ENCODE measurements at places on chromosomes 7 and 10. TPM values are rescaled to one million over a fixed set of nuclear protein-coding genes. Genes with fewer than 3 reads are reported as not detected.

SNX8 gene
- 28.9 TPM for total RNA-seq

DNA sequence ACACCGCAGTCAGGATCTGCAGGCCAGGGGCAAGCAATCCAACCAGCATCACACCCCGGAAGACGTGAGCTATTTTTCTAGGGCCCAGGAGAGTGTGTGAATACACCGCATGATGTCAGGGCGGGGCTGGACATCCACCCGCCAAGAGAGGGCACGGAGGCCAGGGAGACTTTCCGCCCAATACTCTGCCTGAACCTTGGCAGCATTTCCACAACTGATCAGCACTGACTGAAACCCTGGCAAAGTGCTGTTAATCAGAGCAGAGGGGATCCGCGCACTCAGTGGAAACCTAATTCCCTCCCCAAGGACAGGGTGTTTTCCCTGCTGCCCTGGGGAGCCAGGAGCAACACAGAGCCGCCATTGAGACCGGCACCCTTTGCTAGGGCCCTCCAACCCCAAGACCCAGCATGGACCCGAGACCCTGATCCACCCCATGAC is 8.2 kb downstream of the MAD1L1 start:
- H3K27me3 ChIP-seq, result no peaks in the 10 kb centered on the region
- DNase-seq, result no peak
- no peak overlapping the region for H3K4me3 ChIP-seq
- no peaks in the 10 kb centered on the region for H3K36me3 ChIP-seq
- no peak overlapping the region for H3K27ac ChIP-seq
- H3K4me1 ChIP-seq, result peaks cover 1% of the 10 kb centered on the region

PPP1R17 gene
- not detected for total RNA-seq

CYP3A4 gene
- not detected for total RNA-seq

DNA sequence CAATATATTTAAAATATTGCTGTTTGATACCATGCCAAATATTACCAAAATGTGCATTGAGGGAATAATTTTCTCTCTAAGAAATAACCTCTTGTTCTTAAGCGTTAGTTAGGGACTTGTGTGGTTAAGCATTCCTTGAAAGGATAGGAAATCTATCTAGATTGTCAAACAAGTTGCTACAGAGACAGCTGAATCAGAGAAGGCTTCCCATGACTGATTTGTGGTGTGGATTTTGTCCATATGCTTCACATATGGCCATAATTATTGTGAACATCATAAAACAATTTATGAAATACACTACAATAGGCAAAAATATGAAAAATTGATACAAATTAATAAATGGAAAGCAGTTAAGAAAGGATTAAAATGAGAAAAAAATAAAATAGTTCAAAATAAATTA is 96.3 kb downstream of the GNAT3 start:
- H3K27ac ChIP-seq, result no peak overlapping the region
- DNase-seq, result no peak

LRGUK gene
- total RNA-seq, result 0.50 TPM

UBE2D4 gene
- total RNA-seq, result 10.8 TPM

MICU1 gene
- 40.8 TPM for total RNA-seq

DNA sequence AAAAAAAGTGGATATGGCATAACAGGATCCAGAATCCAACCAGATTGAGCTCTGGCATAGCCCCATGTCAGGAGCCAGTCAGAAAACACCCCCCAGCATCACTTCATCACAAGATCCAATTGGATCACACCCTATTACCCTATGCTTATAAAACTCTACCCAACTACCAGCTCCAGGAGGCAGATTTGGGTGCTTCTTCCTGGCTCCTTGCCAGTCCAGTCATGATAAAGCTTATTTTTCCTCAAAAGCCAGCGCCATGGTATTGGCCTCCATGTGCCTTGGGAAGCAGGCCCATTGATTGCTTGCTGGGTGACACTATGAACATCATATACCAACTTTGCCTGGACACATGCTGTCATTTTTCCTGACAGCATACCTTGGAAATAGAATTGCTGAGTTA is 281.4 kb upstream of the MKLN1 start:
- no peak for DNase-seq
- H3K27ac ChIP-seq, result peak overlapping the region; percentile 45
- no peak overlapping the region for H3K4me3 ChIP-seq
- no peaks in the 10 kb centered on the region for H3K27me3 ChIP-seq

RAPGEF5 gene
- 0.26 TPM for total RNA-seq

- DNase-seq, result no peak
- no peaks in the 10 kb centered on the region for H3K36me3 ChIP-seq
- no peaks in the 10 kb centered on the region for H3K4me1 ChIP-seq
- no peak overlapping the region for H3K4me3 ChIP-seq
- no peak overlapping the region for H3K27ac ChIP-seq
Observed at GRCh38 chr10:101290431-101290830, 61.2 kb upstream of the LBX1 start.

GRCh38 chr10:48601789-48602188 is 3.1 kb downstream of the ARHGAP22 start:
- no peak overlapping the region for H3K4me3 ChIP-seq
- no peak overlapping the region for H3K27ac ChIP-seq
- H3K4me1 ChIP-seq, result peaks cover 5% of the 10 kb centered on the region
- DNase-seq, result no peak
- no peaks in the 10 kb centered on the region for H3K36me3 ChIP-seq

GRCh38 chr10:60921633-60922032 is 22.4 kb downstream of the RHOBTB1 start:
- H3K27ac ChIP-seq, result no peak overlapping the region
- H3K36me3 ChIP-seq, result no peaks in the 10 kb centered on the region
- no peaks in the 10 kb centered on the region for H3K4me1 ChIP-seq
- no peak overlapping the region for H3K4me3 ChIP-seq
- peaks cover 35% of the 10 kb centered on the region for H3K27me3 ChIP-seq
- DNase-seq, result no peak

LRRTM3 gene
- not detected for total RNA-seq

DNA sequence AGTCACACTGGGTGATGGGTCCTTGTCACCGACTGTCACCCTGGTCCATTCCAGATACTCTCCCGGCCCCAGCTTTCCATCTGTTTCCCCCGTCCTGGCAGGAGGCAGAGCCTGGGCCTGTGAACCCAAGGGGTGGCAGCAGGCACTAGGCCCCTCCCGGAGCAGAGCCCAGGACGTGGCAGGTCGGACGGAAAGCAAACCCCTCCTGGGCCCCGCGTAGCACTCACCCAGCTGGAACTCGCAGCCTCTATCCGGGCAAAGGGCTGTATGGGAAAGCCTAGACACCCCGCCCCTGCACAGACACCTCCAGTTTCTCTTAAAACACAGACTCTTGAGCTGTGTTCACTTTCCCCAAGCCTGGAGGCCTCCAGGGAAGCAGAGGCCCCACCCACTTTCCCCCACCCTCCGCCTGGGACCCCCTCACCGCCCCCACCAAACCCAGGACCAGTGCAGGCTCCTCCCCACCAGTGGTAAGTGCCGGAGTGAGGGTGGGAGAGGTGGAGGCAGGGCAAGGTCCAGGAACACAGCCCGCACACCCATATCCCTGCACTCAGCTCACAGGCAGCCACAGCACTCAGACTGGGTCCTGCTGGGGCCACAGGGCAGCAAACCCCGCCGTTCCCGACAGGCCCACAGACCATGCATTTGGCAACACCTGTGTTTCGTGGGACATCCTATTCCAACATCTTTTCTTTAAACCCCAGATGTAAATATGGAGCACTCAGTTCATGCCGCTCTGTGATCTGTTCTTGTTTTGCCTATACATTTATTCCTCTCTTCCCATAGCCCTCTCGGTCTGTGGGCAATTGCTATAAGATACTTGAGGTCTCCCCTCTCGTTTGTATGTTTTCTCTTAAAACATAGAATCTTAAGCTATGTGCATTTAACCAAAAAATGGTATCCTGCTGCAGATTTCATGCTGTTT is 98.2 kb upstream of the PDGFA start:
- H3K27me3 ChIP-seq, result no peaks in the 10 kb centered on the region
- peaks cover 21% of the 10 kb centered on the region for H3K36me3 ChIP-seq
- no peak for DNase-seq
- H3K4me1 ChIP-seq, result peaks cover 29% of the 10 kb centered on the region
- H3K27ac ChIP-seq, result peak overlapping the region; percentile 83

GRCh38 chr7:92612501-92612900 is 22.3 kb upstream of the FAM133B start:
- H3K4me1 ChIP-seq, result peaks cover 40% of the 10 kb centered on the region
- peaks cover 41% of the 10 kb centered on the region for H3K36me3 ChIP-seq
- H3K4me3 ChIP-seq, result peak overlapping the region; percentile 1
- peak overlapping the region; percentile 66 for H3K27ac ChIP-seq
- DNase-seq, result no peak

TRIP6 gene
- 7.4 TPM for total RNA-seq

GLUD1 gene
- total RNA-seq, result 111 TPM

- H3K27ac ChIP-seq, result no peak overlapping the region
- no peak for DNase-seq
- peaks cover 16% of the 10 kb centered on the region for H3K27me3 ChIP-seq
Observed at GRCh38 chr7:16479591-16479990, 14.1 kb upstream of the SOSTDC1 start.

- DNase-seq, result no peak
- H3K4me1 ChIP-seq, result no peaks in the 10 kb centered on the region
- H3K27me3 ChIP-seq, result no peaks in the 10 kb centered on the region
Observed at GRCh38 chr7:105587909-105588635, 6.8 kb upstream of the EFCAB10 start.

DNA sequence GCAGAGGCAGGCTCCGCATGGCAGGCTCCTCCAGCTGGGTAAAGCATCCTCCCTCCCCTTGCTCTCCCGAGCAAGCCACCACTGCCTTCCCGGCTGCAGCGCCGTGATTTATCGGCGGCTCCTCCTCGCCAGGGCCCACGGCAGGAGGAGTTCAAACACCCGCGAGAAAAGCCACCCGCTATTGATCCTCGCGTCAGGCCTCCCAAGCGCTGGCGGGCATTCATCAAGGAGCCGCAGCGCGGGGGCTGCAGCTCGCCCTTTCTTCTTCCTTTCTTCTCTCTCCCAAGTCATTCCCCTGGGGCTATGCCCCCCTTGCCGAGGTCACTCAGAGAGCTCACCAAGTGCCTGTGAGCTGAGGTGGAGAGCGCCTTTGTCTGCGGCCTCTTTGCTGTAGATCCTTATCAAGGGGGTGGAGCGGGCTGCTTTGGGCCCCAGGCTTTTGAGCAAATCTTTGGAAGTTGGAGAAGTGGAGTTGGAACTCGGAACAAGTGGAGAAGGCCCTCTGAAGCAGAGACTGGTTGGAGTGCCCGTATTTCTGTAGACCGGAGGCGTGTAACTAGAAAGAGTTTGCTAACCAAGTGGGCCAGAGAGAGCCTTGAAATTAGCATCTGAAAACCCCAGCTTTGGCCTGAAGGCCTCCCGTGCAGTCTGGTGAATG is 107.2 kb upstream of the PPIF start:
- H3K4me1 ChIP-seq, result peaks cover 47% of the 10 kb centered on the region
- H3K36me3 ChIP-seq, result no peaks in the 10 kb centered on the region
- no peak for DNase-seq
- no peak overlapping the region for H3K27ac ChIP-seq

DNA sequence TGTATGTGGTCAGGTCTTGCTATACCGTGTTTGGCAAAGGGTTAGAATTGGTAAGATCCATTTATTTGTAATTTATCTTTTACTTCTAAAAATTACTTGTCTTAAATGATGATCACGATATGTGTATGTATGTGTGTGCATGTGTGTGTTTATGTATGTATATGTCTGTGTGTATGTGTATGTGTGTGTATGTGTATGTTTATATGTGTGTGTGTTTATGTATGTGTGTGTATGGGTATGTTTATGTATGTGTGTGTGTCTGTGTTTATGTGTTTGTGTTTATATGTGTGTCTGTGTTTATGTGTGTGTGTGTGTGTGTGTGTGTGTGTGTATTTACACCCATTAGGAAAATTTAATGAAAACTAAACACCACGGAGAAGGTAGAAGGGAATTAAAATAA is 176.9 kb upstream of the FZD8 start:
- H3K27ac ChIP-seq, result no peak overlapping the region
- no peak for DNase-seq
- no peaks in the 10 kb centered on the region for H3K36me3 ChIP-seq
- no peaks in the 10 kb centered on the region for H3K4me1 ChIP-seq
- H3K27me3 ChIP-seq, result no peaks in the 10 kb centered on the region
- no peak overlapping the region for H3K4me3 ChIP-seq

DNA sequence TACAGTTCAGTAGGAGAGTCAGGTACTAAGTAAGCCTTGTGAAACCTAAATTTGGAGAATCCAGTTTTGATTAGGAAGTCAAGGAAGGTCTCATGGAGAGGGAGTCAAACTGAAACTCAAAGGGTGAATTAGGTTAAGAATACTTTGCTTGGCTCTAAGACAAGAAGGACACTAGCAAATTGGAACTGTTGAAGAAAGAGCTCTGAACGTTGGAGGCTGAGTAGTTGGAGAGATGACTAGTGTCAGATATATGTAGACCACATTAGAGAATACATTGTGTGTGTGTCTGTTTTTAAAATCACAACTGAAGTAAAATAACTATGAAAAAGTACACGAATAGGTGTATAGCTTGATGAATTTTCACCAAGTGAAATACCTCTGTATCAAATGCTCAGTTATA is 6.3 kb downstream of the VPS26A start:
- no peak overlapping the region for H3K27ac ChIP-seq
- no peak overlapping the region for H3K4me3 ChIP-seq
- H3K27me3 ChIP-seq, result no peaks in the 10 kb centered on the region
- H3K4me1 ChIP-seq, result peaks cover 35% of the 10 kb centered on the region

NEUROG3 gene
- not detected for total RNA-seq

HSPA12A gene
- not detected for total RNA-seq

DNA sequence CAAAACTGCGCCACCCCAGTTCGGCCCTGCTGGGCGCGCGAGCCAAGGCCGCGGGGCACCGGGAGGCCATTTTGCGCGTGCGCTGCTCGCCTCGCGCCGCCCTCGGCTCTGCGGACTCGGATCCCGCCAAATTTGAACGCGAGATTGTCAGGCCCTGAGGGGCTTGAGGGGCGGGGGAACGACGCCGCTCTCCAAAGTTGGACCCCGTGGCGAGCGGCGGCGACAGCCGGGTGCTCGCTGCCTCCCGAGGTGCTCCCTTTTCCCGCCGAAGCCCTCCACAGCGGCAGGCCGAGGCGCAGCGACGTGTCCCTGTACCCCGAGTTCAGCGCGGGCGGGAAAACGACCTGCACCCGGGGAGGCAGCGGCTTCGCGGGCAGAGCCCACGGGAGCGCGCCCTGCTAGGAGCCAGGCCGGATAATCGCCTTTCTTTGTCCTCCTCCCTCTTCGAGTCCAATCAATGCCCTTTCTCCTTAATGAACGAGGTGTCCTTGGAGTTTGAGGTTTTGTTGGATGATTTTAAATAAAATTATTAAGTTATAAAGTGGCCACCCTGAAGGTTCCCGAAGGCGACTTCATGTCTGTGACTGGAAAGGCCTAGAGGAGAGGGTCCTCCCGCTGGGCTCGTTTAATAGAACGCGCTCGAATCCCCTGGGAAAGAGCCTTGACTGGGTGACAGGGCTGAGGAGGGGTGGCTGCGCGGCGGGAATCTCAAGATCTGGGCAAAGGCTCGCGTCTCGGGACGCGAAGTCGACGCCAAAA is 10.7 kb upstream of the SPAG6 start:
- peak overlapping the region; percentile 88 for H3K27ac ChIP-seq
- peaks cover 21% of the 10 kb centered on the region for H3K27me3 ChIP-seq
- peaks cover 10% of the 10 kb centered on the region for H3K36me3 ChIP-seq
- DNase-seq, result no peak

Measured in natural killer cell treated with Interleukin-12 subunit alpha and Interleukin-12 subunit beta and Interleukin-15 and Interleukin-18, amount 100 ng/mL, for 72 hours (primary cell).